ENCODE measurements at places on chromosomes 6 and 20.

DNA sequence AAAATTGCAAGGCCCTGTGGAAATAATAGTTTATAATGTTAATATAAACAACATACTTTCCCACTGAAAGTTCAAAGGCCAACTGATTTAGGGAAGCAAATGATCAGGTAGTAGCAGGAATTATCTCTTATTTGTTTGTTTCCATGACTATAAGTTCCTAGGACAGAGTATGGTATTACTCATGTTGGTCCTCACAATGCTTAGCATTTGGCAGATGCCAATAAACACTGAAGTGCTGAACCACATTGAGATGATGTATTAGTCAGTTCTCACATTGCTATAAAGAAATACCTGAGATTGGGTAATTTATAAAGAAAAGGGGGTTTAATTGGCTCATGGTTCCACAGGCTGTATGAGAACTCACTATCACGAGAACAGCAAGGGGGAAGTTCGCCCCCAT, 129.6 kb upstream of the NUP153 start:
- no peak for DNase-seq

DNA sequence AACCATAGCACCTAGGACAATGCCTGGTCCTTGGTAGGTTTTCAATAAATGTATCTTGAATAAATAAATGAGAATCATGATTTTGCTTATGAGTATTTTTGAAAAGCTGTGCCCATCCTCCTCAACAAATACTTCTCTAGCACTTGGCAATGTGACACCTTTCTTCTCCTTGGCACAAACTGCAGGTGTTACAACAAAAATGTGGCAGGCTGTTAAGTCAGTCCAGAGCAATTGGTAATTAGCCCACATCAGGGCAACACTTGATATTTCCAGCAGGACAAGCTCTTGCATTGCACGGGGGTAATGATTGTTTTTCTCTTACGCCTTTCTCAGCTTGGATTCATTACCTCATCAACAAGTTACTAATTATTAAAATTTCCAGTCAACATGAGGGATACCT, 31.6 kb upstream of the SNX9 start:
- DNase-seq = no peak

GRCh38 chr20:57200882-57201695, 65.4 kb downstream of the BMP7 start:
- DNase-seq = no peak

- no peak for DNase-seq
Measured at GRCh38 chr6:33481192-33481591, 26.8 kb downstream of the ZBTB9 start.

DNA sequence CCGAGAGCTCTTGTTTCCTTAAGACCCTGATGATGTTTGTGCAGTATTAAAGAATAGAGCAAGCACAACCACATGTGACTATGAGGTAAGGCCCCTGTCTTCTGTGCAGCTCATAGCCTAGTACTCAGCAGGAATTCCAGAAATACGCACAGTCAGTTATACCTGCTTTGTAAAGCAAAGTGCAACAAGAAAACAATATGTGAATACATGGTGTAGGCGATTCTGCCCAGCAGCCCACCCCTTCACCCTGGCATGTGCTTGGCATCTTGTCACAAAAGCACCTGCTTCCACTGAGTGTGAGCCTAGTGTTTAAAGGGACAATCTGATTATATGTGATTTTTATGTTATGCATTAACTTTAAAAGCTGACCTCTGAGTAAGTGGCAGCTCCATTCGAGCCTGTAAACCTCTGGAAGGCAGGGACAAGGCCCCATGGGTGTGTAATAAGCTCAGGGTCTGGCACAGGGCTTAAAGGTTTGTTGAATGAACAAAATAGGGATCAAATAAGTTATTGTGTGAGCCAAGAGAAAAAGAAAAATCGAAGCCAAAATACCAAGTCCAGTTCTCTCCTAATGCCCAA, 148.7 kb downstream of the DOK5 start:
- no peak for DNase-seq

DNA sequence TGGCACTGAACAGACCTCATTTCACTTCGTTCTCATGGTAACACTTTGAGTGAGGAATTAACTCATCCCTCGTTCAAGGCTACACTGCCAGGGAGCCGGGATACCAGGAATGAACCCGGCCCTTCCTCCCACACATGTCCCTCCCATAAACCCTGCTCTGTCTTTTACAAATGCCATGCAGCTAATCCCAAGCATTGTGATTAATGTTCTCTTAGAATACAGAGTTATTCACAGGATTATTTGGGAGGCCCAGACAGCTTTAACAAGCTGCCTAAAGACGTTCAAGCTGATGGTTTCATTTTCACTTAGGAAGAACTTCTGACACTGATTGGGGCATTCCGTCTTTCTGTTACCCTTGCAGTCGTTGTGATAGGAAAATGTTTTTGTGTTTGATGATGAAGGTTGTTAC, 42.5 kb upstream of the CD83 start:
- no peak for DNase-seq

DNA sequence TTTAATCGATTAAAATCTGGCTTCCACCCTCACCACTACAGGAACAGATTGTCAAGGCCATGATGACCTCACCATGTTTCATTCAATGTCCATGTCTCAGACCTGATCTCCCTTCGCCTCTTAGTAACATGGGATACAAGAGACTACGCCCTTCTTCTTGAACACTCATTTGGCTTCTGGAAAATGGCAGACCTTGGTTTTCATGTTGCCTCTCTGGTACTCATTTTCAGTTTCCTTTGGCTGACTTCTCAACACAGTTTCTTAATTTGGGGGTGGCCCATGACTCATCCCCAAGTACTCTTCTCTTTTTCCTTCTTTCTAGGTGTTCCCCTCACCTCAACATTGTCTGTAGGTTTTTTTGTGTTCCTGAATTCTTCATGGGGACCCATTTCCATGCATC, 22.7 kb downstream of the TMX4 start:
- DNase-seq = no peak

DNA sequence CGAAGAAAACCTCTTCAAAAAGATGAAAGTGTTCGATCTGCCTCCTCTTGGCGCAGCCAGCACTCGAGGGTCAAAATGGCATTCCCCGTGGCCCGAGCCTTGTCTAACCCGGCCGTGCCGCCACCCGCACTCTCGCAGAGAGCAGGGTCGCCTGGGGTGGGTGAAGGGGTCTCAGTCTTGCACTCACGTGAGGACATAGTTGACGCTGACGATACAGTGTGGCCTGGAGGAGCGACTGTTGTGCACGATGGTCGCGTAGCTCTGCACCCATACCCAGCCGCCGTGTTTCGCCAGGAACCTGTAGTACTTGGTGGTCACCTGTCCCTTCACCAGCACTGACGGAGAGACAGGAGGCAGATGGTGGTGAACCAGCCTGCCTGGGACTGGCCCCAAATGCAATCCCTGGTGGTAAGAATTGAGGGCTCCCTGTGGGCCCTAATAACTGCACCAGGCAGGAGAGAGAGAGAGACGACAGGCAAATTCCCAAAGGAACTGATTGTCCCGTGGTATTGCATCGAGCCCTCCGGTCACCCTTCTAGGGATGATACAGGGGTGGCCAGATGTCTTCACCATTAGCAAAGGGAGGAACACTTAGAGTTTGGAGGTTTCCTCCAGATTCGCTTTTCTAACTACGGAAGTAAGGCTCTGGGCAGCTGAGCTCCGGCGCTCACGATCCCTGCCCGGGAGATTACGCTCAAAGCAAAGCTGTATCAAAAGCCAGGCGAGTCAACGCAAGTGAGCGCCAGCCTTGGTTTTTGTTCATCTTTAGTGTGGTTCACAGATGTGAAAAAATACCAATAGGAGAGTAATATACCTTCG, 17.4 kb downstream of the SIM1 start:
- DNase-seq = no peak

DNA sequence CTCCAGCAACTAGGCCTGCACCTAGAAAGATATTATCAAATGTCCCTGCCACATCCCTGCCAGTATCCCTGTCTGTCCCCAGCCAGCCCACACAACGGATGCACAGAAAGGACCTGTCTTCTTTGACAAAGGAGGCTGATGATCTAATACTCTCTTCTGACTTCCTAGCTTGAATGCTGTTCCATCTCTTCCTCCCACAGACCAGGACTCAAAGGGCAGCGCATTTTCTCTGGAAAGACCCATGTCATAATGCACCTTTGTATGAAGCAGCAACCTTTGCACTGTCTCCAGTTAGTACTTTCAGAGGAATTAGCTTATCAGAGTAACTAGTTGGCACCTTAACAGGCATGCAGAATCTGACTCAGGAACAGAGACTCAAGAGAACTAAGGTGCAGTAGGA, 53.3 kb upstream of the TAF8 start:
- no peak for DNase-seq

GRCh38 chr6:25713824-25714223, 40.7 kb upstream of the SLC17A4 start:
- DNase-seq = no peak

GRCh38 chr6:35206346-35206745, 7.4 kb upstream of the SCUBE3 start:
- DNase-seq = no peak

- no peak for DNase-seq
Measured at GRCh38 chr6:131999545-132000146, 48.5 kb upstream of the CCN2 start.

- no peak for DNase-seq
Measured at GRCh38 chr6:55518529-55519060, 60.4 kb downstream of the HMGCLL1 start.

DNA sequence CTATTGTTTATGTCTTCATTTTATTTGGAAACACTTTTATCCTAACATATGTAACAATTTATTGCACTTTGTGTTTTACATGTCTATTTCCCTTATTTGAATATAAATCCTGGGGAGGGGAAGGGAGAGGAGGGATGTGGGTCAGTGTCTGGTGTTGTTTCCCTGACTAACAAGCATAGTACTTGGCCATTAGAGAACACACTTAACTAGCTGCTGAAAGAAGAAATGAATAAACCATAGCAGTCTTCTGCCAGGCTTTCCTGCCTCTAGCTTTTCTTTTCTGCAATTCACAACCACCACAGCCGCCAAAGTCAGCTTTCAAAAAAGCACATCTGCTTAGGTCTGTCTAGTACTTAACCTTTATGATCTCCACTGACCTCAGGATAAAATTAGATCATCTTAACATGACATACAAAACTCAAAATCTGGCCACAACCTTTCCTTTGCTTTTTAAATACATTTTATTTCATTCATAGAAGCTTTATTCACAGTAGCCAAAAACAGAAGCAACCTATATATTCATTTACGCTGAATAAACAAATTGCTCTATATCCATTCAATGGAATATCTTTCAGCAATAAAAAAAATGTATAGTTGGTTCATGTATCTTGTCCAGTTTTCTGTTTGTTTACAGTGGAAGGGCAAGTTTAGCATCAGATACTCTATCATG, 16.3 kb downstream of the PDSS2 start:
- no peak for DNase-seq

DNA sequence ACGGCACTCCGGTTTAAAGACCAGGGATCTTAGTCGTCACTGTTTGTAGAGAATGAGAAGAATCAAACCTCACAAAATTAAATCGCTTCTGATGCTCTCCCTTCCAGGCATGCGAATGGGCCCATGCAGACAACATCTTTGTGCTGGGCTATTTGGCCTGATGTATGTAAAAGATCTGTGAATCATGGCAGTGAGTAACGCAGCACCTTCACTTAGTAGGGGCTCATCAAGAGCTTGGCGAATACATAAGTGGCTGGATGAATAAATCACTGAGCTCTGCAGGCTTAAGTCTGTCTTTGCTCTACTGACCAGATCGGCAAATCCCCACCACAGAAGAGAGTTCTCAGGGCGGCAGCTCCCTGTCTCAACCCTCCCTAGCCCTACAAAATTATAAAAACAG, 44.8 kb upstream of the AFDN start:
- no peak for DNase-seq

DNA sequence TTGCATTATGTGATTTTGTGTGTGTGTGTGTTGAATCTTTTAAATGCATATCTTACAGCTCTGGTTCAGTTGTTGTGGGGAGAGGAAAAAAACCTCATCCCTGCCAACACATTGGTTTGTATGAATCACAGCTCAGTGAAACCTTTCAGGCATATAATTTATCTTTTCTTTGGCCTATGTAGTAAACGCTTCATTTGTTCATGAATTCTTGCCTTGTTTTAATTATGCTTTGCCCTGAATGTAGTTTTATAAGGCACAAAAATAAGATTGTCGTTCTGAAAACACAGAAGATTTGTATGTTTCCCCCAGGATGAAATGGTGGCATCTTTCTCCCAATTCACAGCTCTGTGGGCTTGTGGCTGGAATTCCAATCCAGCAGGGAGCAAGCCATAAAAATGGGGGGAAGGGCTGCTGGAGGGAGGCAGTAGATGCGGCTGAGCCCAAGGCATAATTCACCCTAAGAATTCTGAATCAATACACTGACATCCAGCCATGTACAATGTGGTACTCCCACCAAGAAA, 45.1 kb downstream of the BCAS1 start:
- no peak for DNase-seq

- DNase-seq = peak; percentile 26
Measured at GRCh38 chr20:3407040-3407770, at the start of gene DNAAF9. Gene DNAAF9, minus strand, starts transcription at chr20:3407669. Its CDS starts 112 bp downstream, at chr20:3407557.

- no peak for DNase-seq
Measured at GRCh38 chr6:18329776-18330175, 57.4 kb upstream of the RNF144B start.

GRCh38 chr6:422433-423054, 31.0 kb downstream of the IRF4 start:
- DNase-seq = peak; percentile 59

DNA sequence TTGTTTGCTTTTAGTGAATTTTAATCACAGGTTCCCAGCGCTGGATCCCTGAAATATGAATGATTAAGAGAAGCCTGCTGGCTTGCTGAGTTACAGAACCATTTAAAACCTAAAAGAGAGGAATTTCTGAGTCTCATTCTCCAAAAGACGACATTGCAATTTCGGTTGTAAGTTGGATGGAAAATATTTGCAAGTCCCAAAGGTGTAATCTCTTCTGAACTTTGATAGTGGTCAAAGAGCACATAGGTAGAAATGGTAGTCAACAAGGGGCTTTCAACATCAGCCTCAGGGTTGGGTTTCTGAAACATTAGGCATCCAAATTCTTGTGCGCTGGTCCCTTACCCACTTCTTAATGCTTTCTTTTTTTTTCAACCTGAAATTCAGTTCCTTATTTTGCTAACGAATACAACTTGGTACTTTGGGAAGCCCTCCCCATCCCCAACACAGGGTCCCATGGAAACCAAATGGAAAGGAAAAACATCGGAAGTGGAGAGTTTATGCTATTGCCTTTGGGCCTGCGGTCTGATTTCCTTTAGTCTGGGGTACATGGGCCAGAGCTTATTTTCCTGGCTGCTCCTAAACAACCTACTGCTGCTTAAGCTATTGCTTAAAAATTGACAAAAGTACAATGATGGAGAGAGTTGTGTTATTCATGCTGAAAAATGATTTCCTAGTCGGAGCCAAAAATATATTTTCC, 117.0 kb upstream of the KCNK16 start:
- no peak for DNase-seq

- no peak for DNase-seq
Measured at GRCh38 chr6:132072831-132073230, 121.7 kb upstream of the CCN2 start.

Measured in activated T-cell treated with anti-CD3 and anti-CD28 coated beads for 24 hours (primary cell).